ENCODE measurements at places on chromosomes 12 and 14.

GRCh38 chr12:17110316-17110715 is 504.4 kb upstream of the LMO3 start:
- H3K4me1 ChIP-seq = peaks cover 7% of the 10 kb centered on the region
- no peak overlapping the region for H3K27ac ChIP-seq
- H3K4me3 ChIP-seq = no peak overlapping the region
- DNase-seq = peak; percentile 32
- H3K27me3 ChIP-seq = no peaks in the 10 kb centered on the region

GRCh38 chr12:115261691-115262398 is 577.9 kb upstream of the TBX3 start:
- peaks cover 3% of the 10 kb centered on the region for H3K4me1 ChIP-seq
- no peak overlapping the region for H3K4me3 ChIP-seq
- H3K36me3 ChIP-seq = no peaks in the 10 kb centered on the region
- DNase-seq = no peak
- H3K27me3 ChIP-seq = no peaks in the 10 kb centered on the region

DNA sequence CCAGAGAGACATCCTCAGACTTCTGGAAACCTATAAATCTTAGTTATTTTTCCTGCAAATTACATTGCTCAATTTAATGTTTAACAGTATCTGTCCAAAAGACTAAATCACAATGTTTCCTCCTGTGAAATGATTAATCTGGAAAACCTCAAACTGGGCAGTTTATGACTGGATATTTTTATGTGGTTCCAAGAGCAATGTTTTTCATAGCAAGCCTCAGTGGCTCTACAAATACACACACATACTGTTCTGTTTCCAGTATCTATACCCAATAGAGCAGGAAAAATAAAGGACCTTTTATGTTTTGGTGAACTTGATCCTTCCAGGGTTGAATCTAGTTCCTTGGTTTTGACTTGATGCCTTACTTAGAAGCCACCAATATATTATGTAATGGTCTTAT is 9.2 kb downstream of the NID2 start:
- H3K36me3 ChIP-seq = peaks cover 40% of the 10 kb centered on the region
- H3K27me3 ChIP-seq = no peaks in the 10 kb centered on the region
- no peak for DNase-seq
- peaks cover 53% of the 10 kb centered on the region for H3K4me1 ChIP-seq
- no peak overlapping the region for H3K4me3 ChIP-seq

- no peak within 1 kb of the TSS for H3K27ac ChIP-seq
- H3K4me1 ChIP-seq = peaks cover 29% of the 10 kb centered on the region
- H3K36me3 ChIP-seq = no peaks in the 10 kb centered on the region
- H3K27me3 ChIP-seq = no peaks in the 10 kb centered on the region
Measured at GRCh38 chr14:20802341-20803084, at the start of gene RNASE1. RNASE1 (minus strand) TSS chr14:20802844; CDS start chr14:20802068, 776 bp downstream.

DNA sequence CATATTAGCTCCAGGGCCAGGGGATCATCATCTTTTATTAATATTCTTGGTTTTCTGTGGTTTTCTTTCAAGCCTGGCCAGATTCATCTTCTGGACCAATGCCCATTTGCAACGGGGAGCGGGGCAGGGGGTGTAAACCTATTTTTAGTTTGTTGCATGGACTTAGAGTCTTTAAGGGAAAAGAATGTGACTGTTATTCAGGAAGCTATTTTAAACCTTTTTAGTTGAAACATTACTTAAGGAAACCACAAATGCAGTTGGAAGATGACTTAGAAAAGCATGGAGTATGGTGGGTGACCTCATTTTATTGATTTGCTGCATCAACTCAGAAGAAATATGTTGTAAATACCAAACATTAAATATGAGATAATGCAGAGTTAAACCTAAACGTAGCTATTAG is 368.4 kb upstream of the E2F7 start:
- H3K27me3 ChIP-seq = no peaks in the 10 kb centered on the region
- DNase-seq = no peak
- H3K4me3 ChIP-seq = no peak overlapping the region
- H3K27ac ChIP-seq = no peak overlapping the region
- peaks cover 4% of the 10 kb centered on the region for H3K4me1 ChIP-seq

DNA sequence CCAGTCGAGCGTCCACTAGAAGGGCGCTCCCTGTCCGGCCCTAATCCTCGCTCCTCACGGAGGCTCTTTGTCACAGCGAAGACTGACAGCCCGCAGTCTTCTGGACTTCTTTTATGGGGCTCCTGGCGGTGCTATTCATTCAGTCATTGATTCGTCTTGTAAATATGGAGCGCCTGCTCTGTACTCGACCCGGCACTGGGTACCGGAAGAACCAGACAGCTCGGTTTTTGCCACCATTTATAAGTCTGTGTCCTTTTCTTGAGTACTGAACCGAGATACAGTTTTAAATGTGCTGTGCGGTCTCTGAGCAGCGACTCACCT is 570 bp downstream of the DMAC2L start:
- DNase-seq = no peak
- no peaks in the 10 kb centered on the region for H3K36me3 ChIP-seq
- peak overlapping the region; percentile 43 for H3K4me3 ChIP-seq
- H3K27ac ChIP-seq = peak overlapping the region; percentile 95
- peaks cover 6% of the 10 kb centered on the region for H3K4me1 ChIP-seq
- H3K27me3 ChIP-seq = no peaks in the 10 kb centered on the region

GRCh38 chr12:53230108-53230845 is 1.7 kb downstream of the RARG start:
- H3K4me1 ChIP-seq = peaks cover 33% of the 10 kb centered on the region
- H3K27me3 ChIP-seq = no peaks in the 10 kb centered on the region
- no peak overlapping the region for H3K27ac ChIP-seq
- no peaks in the 10 kb centered on the region for H3K36me3 ChIP-seq
- no peak overlapping the region for H3K4me3 ChIP-seq

DNA sequence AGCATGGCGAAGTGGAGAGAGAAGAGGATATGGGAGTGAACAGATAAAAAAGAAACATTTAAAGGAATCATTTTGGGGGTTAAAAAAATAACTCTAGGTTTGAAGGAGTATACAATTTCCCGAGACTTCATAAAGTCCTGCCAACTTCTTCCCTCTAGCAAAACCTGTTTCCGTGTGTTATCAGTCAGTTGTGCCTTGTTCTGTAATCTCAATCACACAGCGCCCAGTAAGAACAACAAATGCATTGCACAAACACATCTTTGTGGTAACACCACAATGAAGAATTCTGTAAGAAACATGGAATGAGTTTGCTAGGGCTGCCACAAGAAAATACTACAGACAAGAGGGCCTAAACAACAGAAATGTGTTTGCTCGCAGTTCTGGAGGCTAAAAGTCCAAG is 144.7 kb upstream of the FUT8 start:
- no peak overlapping the region for H3K4me3 ChIP-seq
- no peak overlapping the region for H3K27ac ChIP-seq
- H3K36me3 ChIP-seq = no peaks in the 10 kb centered on the region
- H3K27me3 ChIP-seq = no peaks in the 10 kb centered on the region
- DNase-seq = no peak

GRCh38 chr12:102114212-102114611 is 5.7 kb downstream of the NUP37 start:
- peaks cover 25% of the 10 kb centered on the region for H3K36me3 ChIP-seq
- H3K4me1 ChIP-seq = peaks cover 5% of the 10 kb centered on the region
- no peak overlapping the region for H3K27ac ChIP-seq
- no peaks in the 10 kb centered on the region for H3K27me3 ChIP-seq
- no peak for DNase-seq

Data from cardiac muscle cell (in vitro differentiated cells and primary cell).